ENCODE measurements at places on chromosomes 13 and 19. TPM values are rescaled to one million over a fixed set of nuclear protein-coding genes. Genes with fewer than 3 reads are reported as not detected.
A peak's percentile ranks its signal among the peaks of the same experiment; 100 is the strongest.

DNA sequence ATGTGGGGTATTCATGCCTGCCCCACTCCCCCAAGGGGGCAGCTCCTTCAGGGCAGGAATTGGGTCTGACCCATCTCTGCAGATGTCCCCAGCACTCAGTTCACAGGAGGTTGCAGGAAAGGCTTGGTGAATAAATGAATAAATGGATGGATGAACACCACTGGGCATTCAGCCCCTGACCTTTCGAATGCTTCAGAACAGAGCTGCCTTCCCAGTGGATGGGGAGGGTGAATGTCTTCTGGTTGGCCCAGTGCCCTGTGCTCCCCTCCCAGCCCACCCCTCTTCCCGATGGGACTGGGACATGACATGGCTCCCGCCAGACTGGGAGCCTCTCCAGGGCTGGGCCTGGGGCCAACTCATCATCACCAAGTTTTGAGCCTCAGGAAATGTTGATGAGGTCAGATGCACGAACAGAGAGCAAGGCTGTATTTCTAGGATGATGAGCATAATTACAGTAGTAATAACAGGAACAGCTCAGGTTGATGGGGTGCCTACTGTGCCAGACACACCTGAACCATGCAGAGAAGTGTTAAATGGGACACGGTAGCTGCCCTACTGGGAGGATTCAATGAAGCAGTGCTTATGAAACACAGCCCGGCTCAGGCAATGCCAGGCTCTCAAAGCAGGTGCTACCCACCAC lies 25.7 kb downstream of the VRK3 start:
- DNase-seq: peak; percentile 50

DNA sequence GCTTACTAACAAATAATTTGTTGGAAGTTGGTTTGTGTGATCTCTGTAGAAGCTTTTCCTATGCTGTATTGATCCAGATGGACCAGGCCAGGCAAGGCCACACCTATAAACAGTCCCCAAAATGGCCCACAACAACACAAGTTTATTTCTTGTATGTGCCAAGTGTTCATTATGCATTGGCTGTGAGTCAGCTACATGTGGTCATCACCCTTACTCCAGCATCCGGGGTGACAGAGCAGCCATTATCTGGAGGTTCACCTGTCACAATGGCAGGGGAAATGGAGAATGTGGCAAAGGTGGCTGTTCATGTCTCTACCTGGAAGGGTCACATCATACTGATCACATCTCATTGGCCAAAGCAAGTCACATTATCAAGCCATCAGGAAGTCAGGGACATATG lies 164.3 kb downstream of the DCT start:
- DNase-seq: no peak

DNA sequence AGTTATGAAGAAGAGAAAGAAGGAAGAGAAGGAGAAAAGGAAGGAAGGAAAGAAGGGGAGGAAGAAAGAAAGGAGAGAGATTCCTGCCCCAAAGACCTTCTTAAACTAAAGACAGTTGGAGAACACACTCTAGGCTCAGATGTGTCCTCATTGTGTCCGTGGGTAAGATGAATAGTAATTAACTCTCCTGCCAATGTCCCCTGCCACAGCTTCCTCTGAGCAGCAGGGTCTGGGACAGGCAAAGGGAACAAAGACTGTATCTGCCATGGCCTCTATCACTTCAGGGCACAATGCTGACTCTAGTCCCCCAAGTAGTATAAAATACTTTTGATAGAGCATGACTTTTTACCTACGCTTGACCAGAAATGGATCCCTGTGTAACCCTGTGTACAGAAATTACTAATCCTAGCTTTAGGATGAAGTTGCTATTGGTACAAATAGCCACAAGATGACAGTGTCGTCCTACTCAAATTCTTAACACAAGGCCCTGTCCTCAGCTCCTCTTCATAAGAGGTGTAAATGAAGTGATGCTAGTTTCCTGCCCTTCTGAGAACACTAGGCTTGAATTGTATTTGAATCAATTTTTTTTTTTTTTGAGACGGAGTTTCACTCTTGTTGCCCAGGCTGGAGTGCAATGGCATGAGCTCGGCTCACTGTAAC lies 186.2 kb upstream of the GPR12 start:
- peak; percentile 75 for DNase-seq

GRCh38 chr19:4152241-4152998 lies 1.0 kb upstream of the CREB3L3 start:
- no peak for DNase-seq

GRCh38 chr13:47025791-47026447 lies 129.1 kb upstream of the HTR2A start:
- no peak for DNase-seq

DNA sequence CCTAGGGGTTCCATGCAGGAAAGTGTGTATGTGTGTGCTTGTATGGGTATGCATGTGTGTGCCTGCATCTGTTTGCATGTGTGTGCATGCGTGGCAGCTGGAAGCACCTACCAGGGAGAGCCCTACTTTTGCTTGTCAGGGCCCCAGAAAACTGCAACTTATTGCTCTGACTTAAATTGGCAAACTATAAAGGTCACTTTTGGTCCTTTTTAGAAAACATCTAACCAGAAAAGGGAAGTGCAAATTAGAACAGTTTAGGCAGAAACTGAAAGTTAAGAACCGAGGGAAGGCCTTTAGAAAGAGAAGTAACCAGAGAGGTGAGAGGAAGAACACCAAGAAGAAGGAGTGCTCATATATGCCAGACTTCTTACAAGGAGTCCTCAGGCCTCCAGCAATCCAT lies 32.5 kb downstream of the DLEU7 start:
- DNase-seq: no peak

DNA sequence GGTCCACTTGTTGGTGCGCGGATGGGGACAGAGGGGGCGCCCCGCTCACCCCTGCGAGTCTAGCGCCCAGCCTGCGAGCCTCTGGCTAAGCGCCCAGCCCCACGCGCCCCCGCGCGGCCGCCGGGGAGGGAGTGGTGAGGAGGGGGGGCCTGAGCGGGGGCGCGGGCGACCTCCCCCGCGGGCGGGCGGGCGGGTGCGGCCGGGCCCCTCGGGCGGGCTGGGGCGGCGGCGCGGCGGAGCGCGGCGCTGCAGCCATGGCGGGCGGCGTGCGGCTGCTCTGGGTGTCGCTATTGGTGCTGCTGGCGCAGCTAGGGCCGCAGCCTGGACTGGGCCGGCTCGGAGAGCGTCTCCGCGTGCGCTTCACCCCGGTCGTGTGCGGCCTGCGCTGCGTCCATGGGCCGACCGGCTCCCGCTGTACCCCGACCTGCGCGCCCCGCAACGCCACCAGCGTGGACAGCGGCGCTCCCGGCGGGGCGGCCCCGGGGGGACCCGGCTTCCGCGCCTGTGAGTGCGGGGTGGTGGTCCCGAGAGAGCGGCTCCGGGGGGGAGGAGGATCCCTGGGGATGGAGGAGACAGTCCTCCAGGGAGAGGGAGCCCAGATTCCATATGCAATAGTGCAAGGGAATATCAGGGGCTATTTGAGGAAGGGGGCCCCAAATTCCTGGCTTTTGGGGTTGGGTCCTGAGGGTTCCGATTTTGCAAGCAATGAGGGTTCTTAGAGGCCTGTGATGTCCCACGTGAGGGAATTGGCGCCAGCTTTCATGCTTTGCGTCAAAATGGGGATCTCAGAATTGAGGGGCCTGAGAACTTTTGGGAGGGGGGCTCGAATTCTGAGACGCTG lies at the start of gene LTBP4:
Gene LTBP4 (plus strand): TSS at position 236 of the 841 bp plus-strand sequence. CDS start 19 bp downstream, at position 255.
- peak; percentile 46 for DNase-seq

- no peak for DNase-seq
These were observed 110.8 kb downstream of the GNG7 start for GRCh38 chr19:2591537-2592291.

ZNF677 gene
- 47.0 TPM for total RNA-seq

PNMA8B gene
- 8.8 TPM for total RNA-seq

IFNL3 gene
- not detected for total RNA-seq

All from cardiac muscle cell (in vitro differentiated cells and primary cell).